CD4-positive, alpha-beta T cell treated with Interferon alpha-2 for 1 hour (primary cell): ENCODE measurements at places on chromosomes 12 and 14.
A peak's percentile ranks its signal among the peaks of the same experiment; 100 is the strongest.

DNA sequence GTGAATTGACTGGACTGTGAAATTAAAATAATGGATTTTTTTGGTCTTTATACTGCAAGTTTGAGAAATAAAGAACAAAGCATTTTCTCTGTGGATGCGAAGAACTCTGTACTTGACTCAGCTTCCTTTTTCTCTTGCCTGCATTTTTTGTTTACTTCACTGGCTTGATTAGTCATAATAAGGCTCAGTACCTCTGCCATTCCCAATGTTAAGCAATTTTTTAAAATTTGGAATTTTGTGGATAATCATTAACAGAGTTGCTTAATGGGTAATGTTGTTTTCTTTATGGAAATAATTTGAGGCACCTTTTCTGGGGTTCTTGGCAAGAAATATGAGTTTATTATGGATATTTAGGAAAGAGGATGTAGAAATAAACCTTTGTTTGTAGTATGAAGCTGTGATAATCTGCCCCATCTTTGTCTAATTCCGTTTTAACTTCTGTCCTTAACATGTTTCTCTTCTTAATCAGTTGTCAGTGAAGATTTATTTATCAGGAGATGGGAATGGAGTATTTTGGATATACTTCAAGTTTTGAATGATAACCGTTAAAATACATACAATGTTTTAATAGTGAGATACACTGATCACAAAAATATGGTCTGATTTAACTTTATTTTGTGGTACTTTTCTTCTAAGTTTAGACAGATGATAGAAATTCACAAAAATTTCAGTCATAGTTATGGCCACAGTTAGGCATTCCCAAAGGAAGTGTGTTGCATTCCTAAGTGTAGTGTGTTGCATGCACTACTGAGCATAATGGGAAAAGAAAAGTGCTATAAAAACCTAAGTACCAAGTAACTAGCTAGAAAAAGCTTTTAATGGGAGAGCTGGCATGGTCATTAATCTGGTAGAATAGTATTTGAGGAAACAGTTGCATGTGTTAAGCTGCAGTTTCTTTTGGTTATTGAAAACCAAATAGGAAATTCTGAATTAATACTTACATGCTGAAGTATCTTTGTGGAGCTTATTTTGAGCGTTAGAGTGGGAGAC lies 27.7 kb downstream of the WNK1 start:
- no peak for DNase-seq

DNA sequence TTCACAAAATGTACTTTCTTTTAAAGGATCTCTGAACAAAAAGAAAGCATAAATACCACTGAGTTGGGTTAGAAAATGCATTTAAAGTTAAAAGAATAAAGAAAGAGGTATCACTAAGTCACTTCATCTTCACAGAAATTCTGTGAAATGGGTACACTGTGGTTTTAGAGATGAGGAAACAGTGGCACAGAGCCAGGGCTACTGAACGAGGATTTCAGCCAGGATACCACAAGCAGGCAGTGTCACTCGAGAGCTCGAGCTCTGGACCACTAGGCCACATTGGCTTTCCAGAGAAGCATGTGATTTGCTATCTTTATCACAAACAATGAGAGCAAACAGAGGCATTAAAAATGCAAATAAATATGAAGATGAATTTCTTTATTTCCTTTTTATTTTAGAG lies 51.0 kb downstream of the WDHD1 start:
- no peak for DNase-seq

- no peak for DNase-seq
Measured at GRCh38 chr14:72567226-72567625, 326.7 kb downstream of the DPF3 start.

DNA sequence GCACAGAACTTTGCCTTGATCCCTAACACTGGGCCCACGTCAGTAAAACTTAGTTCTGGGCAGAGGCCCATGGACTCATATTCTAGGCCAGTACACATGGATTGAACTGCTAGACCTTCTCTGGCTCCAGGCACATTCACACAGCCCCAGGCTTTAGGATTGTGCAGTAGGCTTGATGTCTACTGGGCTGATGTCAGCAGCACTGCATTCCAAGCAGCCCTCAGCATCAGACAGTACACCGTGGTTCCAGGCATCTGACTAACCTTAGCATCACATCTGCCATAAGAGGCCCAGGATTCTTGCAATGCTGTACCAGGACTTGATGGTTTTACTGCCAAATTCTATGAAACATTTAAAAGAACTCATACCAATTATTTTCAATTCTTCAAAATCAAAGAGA lies 301.9 kb downstream of the CCER1 start:
- DNase-seq: no peak

DNA sequence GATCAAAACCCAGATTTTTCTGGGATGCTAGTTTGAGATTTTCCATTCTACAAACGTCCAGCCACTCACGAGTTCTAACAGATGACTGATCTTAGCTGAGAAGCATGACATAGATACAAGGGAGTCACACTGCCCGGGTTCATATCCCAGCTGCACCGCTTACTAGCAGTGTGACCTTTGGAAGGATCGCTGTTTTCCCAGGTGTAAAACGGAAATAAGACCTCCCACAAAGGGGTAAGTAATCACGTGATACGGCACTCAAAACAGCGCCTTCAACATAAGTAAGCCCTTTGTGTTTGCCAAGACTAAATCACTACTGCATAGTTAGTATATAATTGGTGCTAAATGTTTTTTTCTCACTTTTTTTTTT lies 624 bp upstream of the PWP1 start:
- no peak for DNase-seq

GRCh38 chr14:68941820-68942219 lies 37.3 kb downstream of the ACTN1 start:
- DNase-seq: no peak

DNA sequence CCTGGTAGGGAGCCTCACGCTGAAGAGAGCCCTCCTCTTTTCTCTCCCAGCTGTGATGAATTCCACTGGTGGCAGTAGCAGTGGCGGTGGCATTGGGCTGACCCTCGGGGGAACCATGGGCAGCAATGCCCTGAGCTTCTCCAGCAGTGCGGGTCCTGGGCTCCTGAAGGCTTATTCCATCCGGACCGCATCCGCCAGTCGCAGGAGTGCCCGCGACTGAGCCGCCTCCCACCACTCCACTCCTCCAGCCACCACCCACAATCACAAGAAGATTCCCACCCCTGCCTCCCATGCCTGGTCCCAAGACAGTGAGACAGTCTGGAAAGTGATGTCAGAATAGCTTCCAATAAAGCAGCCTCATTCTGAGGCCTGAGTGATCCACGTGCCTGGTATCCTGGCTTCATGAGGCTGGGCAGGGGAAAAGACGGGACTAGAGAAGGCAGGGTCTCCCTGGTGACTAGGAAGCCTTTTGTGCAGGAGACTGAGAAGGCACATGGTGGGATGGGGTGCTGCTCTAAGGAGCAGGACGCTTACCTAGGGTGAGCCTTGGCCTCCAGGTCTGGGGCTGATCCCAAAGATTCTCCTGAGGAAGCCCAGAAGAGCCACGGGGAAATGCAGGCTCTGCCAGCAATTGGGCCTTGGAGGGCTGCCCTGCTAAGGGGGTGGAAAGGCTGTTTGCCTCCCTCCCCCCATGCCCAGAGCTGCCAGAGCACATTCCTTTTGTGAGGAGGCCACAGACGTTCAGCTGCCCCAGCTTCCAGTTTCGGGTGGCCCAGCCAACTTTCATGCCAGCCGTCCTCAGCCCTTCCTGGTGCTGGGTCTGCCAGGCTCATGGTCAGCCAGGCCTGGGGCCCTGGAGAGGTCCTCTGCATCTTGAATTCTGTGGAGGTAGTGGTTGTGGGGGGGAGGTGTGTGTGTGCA lies 15.8 kb downstream of the KRT7 start:
- DNase-seq: no peak

- DNase-seq: no peak
Measured at GRCh38 chr12:124753228-124753591, 110.5 kb downstream of the SCARB1 start.

DNA sequence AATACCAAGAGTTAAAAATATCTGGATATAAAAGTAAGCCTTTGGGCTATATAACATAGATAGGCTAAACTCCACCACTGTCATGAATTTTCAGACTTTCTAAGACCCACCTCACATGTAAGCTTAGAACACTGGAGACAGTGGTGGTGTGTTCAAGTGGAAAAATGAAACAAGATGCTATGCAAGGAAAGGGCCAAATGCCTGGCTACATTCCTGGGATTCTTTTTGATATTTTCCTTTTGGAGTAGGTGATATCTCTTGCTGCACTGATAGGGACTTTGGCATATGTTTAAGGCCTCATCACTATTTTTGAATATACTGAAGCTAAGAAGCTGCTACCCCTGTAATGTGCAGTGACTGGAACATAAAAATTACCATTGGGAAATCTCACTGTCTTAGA lies 341.3 kb downstream of the SLC16A7 start:
- DNase-seq: no peak

- DNase-seq: no peak
Measured at GRCh38 chr14:103488071-103488470, 34.6 kb downstream of the CKB start.

- DNase-seq: no peak
Measured at GRCh38 chr12:106601496-106601895, 18.7 kb downstream of the RFX4 start.

GRCh38 chr12:75135026-75135425 lies 74.6 kb downstream of the KCNC2 start:
- DNase-seq: no peak

DNA sequence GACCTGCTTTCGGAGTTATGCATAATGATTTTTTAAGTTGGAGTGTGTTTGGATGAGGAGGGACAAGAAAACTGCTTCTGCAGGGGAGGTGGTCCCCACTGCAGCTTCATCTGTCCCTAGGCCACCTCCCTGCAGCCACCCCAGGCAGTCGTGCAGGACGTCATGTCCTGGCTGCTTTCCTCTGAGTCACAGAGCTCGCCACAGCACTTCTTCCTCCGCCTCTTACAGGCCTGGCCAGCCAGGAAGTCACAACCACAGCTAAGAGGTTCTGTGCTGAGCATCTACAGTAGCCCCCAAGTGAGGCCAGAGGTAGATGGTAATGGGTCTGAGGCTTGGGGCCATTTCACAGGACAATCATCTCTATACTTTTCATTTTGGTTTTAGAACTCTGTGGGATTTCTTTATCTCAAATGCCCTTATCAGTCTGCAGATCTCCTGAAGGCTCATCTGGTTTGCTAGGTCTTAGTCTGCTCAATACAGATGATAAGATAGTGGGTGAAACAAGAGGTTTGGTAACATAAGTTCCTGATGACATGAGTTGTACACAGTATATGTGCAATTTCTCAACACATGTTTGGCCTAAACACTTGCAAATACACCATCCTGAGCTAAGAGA lies 106.4 kb downstream of the ARF6 start:
- peak; percentile 79 for DNase-seq

GRCh38 chr14:28294834-28295440 lies 471.6 kb upstream of the FOXG1 start:
- DNase-seq: no peak

GRCh38 chr12:62787611-62788010 lies 147.3 kb downstream of the PPM1H start:
- no peak for DNase-seq

GRCh38 chr14:94748667-94749347 lies 21.1 kb downstream of the GSC start:
- DNase-seq: no peak

DNA sequence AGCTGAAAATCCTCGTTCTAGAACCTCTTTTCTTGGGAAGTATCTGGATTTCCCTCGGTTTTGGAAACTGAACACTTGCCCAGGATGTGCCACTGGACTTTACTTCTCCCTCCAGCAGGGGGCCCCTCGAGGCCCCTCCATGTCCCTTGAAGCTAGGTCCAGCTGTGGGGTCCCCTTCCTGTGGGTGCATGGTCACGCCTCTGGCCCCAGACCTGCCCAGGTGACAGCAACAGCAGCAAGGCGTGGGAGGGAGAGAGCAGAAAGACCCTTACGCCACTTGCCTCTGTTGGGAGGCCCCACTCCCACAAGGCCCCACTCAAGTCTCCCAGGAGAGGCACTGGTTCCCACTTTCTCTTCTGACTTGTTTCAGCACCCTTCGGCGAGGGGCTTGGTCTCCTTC lies 3.1 kb downstream of the SLC25A29 start:
- DNase-seq: no peak

DNA sequence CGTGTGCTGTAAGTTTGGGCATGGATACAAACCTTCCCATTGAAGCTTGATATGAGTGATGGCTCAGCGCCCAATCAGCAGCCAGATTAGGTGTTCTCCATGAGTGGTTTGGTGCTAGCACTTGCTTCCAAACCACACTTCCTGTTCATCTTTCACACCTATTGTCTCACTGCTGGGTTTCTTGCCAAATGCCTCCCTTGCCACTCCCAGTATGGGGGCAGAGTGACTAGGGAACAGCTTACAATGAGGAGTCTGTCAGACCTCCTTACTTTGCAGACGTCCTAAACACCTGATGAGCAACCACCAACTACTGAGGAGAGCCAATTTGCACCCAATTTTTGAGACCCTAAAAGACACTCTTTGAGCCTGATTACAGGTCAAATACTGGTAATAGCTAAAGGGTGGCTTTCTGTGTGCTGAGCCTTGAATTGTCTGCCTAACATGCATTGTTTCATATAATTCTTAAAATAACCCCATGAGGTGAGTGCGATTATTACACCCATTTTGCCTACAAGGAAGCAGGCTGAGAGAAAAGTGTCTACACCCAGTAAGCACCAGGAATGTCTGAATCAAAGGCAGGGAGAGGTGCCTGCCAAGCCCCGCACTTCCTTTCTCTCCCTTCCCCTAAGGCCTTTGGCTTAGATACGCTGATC lies 48.4 kb upstream of the FOS start:
- DNase-seq: peak; percentile 78

DNA sequence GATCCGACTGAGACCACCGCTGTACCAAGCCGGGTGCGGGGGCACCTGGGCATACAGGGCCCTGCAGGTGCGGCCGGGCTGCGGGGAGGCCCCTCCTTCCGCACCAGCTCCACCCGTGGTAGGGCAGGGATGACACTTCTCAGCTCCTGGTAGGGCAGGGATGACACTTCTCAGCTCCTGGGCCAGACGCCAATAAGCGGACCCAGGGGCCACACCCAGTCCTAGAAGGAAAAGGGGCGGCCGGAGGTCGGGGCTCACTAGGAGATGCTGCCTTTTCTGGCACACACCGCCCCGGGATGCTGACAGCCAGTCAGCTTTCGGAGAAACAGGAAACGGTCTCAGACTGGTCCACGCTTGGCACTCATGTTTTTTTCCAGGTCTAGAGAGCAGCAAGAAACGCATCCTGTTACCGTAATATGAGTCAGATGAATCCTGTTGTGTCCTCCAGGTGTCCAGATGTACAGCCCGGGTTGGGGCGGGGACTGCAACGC lies 34.8 kb downstream of the NFKBIA start:
- DNase-seq: no peak

DNA sequence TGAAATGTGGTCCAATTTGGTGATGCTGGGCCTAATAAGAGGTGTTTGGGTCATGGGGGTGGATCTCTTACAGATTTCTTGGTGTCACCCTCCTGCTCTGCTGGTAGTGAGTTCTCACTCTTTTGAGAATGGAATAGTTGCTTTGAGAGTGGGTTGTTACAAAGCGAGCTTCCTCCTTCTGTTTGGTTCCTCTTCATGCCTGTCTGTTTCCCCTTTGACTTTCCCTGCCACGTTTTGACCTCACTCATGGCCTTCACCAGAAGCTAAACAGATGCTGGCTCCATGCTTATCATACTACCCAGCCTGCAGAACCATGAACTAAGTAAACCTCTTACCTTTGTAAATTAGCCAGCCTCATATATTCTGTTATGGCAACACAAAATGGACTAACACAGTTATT lies 57.7 kb upstream of the LDHB start:
- DNase-seq: no peak
